Fibroblast of the aortic adventitia (primary cell): ENCODE measurements at places on chromosomes 2 and 18. TPM values are rescaled to one million over a fixed set of nuclear protein-coding genes. Genes with fewer than 3 reads are reported as not detected.

Gene NEU2
- not detected in 2 replicates for total RNA-seq

Gene POU3F3
- not detected in 2 replicates for total RNA-seq

Gene MYL1
- total RNA-seq = not detected in 2 replicates

Gene FANCL
- 9.2 and 29.6 TPM in 2 replicates for total RNA-seq

Gene MC2R
- not detected in 2 replicates for total RNA-seq
